ENCODE measurements at places on chromosomes 3 and 15. TPM values are rescaled to one million over a fixed set of nuclear protein-coding genes. Genes with fewer than 3 reads are reported as not detected.

DNA sequence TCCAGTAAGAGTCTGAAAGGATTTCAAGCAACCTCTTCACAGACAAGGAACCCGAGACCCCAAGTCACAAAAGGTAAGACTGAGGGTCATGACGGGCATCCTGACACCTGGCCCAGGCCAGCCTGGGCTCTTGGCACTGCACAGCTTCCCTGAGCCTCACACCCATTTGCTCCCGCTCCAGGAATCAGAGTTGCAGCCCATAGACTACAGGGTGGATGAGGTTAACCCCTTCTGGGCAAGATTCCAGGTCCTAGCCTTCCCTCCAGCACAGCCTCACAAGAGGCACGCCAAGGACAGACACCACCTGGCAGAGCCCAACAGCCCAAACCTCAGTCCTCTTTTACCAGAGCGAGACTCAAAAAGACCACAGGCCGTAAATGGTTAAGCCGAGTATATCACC is 36.2 kb downstream of the RBPMS2 start:
- no peaks in the 10 kb centered on the region for H3K36me3 ChIP-seq
- no peak for DNase-seq
- H3K4me1 ChIP-seq = no peaks in the 10 kb centered on the region
- no peak overlapping the region for H3K27ac ChIP-seq
- H3K27me3 ChIP-seq = no peaks in the 10 kb centered on the region

RTP4 gene
- total RNA-seq = 3.9 TPM

ERICH6 gene
- 0.39 TPM for total RNA-seq

GRCh38 chr3:39637807-39638206 is 170.3 kb downstream of the MOBP start:
- no peak for DNase-seq
- no peak overlapping the region for H3K4me3 ChIP-seq
- H3K36me3 ChIP-seq = no peaks in the 10 kb centered on the region
- H3K27ac ChIP-seq = no peak overlapping the region

DNA sequence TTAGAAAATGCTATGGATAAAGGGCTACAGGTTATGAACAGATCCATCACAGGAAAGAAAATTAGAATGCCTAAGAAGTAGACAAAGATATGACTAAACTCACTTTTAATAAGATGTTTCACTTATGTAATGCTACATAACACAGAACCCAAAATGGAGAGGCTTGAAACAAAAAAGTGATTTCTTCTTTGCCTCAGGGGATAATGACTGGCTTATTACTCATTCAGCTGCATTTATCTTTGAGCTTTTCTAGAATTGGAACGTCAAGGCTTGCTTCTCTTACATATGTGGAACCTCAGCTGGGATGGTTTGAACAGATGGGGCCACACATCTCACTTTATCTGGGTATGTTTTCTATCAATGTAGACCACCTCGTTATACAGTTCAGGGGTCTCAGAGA is 120.6 kb upstream of the EPHA3 start:
- H3K4me1 ChIP-seq = no peaks in the 10 kb centered on the region
- no peak overlapping the region for H3K27ac ChIP-seq
- H3K4me3 ChIP-seq = no peak overlapping the region
- H3K27me3 ChIP-seq = no peaks in the 10 kb centered on the region
- DNase-seq = no peak

GRCh38 chr3:152365766-152366593 is 97.3 kb downstream of the MBNL1 start:
- H3K4me3 ChIP-seq = no peak overlapping the region
- H3K27me3 ChIP-seq = no peaks in the 10 kb centered on the region
- H3K27ac ChIP-seq = no peak overlapping the region
- peaks cover 54% of the 10 kb centered on the region for H3K4me1 ChIP-seq
- peaks cover 87% of the 10 kb centered on the region for H3K36me3 ChIP-seq
- no peak for DNase-seq

DNA sequence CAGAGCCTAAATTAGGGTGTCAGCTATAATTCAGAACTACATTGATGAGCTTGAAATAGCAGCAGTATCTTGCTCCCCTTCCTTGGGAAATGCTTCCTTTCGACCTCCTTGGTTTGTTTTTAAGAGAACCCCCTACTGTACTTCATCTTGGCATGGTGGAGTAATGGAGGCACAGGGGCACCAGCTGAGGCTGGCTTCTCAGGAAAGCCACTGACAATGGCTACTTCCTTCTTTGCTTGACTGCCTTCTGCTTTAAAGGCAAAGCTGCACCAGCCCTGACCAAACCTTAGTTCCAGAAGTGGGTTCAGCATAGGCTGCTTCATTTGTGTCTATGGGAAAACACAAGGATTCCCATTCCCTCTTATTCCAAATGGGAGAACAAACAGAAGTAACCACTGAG is 1.5 kb upstream of the FBXL22 start:
- H3K36me3 ChIP-seq = peaks cover 39% of the 10 kb centered on the region
- no peak overlapping the region for H3K27ac ChIP-seq
- H3K27me3 ChIP-seq = no peaks in the 10 kb centered on the region
- peaks cover 53% of the 10 kb centered on the region for H3K4me1 ChIP-seq
- H3K4me3 ChIP-seq = no peak overlapping the region
- DNase-seq = no peak

GABRR3 gene
- total RNA-seq = not detected

- H3K27ac ChIP-seq = no peak overlapping the region
- peaks cover 9% of the 10 kb centered on the region for H3K36me3 ChIP-seq
- H3K4me3 ChIP-seq = no peak overlapping the region
- DNase-seq = no peak
- H3K4me1 ChIP-seq = peaks cover 7% of the 10 kb centered on the region
Observed at GRCh38 chr3:50557915-50558314, 9.6 kb downstream of the C3orf18 start.

DNA sequence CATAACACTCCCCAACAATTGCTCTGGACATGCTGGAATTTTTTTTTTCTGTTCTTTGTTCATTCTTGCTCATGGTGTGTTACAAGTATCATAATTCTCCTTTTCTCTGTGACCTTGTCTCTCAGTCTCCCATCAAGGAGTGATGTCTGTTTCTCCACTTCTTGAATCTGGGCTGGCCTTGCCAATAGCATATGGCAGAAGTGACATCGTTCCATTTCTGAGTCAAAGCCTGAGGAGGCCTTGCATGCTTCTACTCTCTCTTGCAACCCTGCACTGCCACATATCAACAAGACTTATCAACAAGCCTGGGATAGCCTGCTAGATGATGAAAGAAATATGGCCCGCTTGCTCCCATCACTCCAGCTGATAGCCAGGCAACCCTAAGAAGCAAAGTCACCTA is 8.9 kb upstream of the ADPGK start:
- no peak overlapping the region for H3K4me3 ChIP-seq
- H3K27ac ChIP-seq = no peak overlapping the region
- peaks cover 29% of the 10 kb centered on the region for H3K4me1 ChIP-seq
- no peaks in the 10 kb centered on the region for H3K27me3 ChIP-seq

HIGD2B gene
- total RNA-seq = 0.16 TPM

STARD5 gene
- total RNA-seq = 4.5 TPM

HEXA gene
- total RNA-seq = 58.2 TPM

CCDC9B gene
- 0.41 TPM for total RNA-seq

DNA sequence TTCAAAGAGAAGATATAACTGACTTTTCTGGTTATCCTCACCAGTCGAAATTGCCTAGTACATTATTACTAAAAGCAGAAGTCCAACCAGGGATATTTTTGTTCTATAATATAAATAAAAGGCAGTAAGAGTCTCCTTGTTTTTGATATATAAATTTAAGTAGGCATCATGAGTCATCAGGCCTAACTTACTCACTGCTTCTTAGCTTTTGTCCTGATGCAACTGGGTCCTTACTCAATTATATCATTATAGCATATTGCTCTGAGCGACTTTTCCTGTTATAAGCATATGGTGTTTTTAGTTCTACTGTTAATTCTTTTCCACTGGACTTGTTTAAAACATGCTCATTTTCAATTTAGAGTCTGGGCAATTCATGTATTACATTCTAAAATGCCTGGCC is 910.1 kb downstream of the MCTP2 start:
- no peaks in the 10 kb centered on the region for H3K4me1 ChIP-seq
- H3K27me3 ChIP-seq = no peaks in the 10 kb centered on the region
- no peak overlapping the region for H3K27ac ChIP-seq
- no peak for DNase-seq
- H3K36me3 ChIP-seq = no peaks in the 10 kb centered on the region

- no peak for DNase-seq
- H3K27ac ChIP-seq = no peak overlapping the region
- H3K4me1 ChIP-seq = peaks cover 6% of the 10 kb centered on the region
- H3K4me3 ChIP-seq = no peak overlapping the region
- H3K36me3 ChIP-seq = no peaks in the 10 kb centered on the region
Observed at GRCh38 chr15:75694241-75695182, 18.1 kb downstream of the CSPG4 start.

NRROS gene
- total RNA-seq = 51.4 TPM

- peak overlapping the region; percentile 96 for H3K4me3 ChIP-seq
- peak; percentile 56 for DNase-seq
- peaks cover 33% of the 10 kb centered on the region for H3K36me3 ChIP-seq
Observed at GRCh38 chr3:169771497-169772304, 1.5 kb upstream of the MYNN start.
